Stimulated activated CD8-positive, alpha-beta memory T cell treated with anti-CD3 and anti-CD28 coated beads, Interleukin-7, amount 100 ng/mL, for 1 hour (primary cell): ENCODE measurements at places on chromosomes 3 and 15.
A peak's percentile ranks its signal among the peaks of the same experiment; 100 is the strongest.

GRCh38 chr3:193029800-193030199 is 112.1 kb upstream of the MB21D2 start:
- no peak for DNase-seq

GRCh38 chr3:14941871-14942270 is 5.5 kb upstream of the NR2C2 start:
- DNase-seq, result no peak

- DNase-seq, result no peak
Measured at GRCh38 chr3:142652826-142653292, 56.7 kb downstream of the PLS1 start.

DNA sequence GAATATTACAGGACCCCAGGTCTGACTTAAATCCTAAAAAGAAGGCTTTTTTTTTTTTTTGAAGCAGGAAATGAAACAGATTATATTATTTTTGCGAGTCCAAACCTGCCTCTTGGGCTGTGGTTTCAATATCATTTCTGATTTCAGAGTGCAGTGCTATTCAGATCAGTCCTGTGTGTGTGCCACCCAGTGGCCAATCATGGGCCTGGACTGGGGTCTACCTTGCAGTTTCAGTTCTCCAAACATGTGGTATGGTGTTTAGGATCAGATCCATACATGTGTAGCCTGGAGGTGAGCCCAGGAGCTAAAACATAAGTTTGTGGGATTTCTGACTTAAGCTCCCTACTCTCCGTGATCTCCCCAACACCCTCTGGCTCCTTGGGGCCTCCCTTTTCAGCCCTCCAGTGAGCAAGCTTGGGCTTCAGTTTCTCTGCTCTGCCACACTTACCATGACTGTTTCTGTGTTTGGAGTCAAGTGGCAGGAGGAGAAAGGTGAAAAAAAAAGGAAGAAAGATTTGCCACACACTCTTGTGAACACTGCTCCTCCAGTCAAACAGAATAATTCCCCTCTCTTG is 12.1 kb upstream of the THSD4 start:
- DNase-seq, result no peak

DNA sequence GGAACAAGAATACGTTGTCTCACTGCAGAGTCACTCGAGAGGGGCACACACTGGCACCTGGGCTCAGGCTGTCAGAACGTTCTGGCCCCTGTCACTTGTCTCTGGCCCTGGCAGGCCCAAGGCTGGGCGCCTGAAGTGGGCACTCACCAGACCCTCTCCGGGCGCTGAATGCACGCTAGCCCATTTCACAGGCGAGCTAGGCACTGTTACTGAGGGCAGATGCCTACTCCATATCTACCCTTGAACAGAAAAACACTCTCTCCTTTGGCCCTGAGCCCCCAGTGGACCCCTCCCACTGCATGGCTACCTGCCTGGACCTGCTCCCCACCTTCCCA is 42.3 kb upstream of the IQSEC1 start:
- DNase-seq, result no peak

GRCh38 chr3:170869645-170870593 is at the start of gene RPL22L1:
Gene RPL22L1, minus strand, starts transcription at chr3:170870195. Its CDS starts 28 bp downstream, at chr3:170870167.
- DNase-seq, result peak; percentile 84

DNA sequence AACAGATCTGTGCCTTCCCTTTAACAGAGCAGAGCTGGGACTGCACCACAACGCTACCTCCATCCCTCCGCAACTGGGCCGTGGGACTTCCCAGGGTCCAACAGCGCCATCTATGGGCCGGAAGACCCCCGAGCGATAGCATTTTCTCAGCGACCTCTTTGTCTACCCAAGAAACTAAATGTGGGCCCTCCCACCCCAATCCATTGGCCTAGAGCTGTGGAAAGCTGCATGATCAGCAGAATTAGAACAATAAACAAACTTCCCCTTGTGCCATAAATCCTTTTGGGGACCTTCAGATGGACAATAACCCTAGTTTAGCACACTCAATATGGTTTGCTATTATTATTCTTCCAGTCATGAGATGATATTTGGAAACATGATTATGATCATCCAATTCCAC is 74.8 kb upstream of the NTRK3 start:
- no peak for DNase-seq

DNA sequence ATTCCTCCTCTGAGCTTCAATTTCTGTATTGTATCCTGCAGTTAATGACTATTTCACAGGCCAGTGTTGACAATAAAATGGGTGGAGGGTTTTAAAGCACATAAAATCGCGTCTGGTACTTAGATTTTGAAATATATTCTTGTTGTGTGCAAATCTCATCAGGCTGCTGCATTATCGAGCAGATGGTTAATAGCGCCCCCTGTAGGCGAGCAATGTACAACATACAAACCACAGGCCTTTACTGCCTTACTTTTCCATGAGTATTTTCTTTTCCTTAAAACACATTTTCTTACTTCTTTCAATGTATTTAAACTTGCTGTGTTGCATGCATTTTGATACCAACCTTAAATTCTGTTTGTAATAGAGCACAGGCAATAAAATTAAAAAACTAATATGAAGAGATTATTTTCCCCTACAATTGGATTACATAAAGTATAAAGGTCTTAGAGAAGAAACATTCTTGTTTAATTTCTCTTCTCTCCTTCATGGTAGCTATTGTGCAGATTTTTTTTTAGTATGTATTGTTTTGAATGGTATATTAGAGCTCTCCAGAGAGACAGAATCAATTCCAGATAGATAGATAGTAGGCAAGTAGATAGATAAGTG is 608.4 kb downstream of the CADM2 start:
- DNase-seq, result no peak

GRCh38 chr3:190064112-190064511 is 56.6 kb downstream of the P3H2 start:
- no peak for DNase-seq

DNA sequence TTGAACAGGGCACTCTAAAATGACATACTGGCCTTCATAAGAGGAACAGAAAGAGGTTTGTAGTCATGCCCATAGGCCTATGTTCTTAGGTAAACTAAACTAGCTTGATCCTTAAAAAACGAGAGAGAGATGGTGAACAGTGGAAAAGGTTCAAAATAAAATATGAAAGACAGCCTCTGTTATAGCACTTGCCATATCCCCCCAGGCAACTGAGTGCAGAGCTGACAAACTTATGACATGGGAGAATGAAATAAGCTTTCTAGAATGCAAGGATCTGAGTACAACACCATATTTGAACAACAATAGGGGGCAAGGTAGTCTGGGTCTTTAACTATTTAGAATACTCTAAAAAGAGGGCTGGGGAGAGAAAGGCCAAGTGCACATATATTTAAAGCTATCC is 700.6 kb upstream of the CFAP20DC start:
- DNase-seq, result no peak

GRCh38 chr3:76550522-76551201 is 489.2 kb upstream of the ROBO2 start:
- DNase-seq, result no peak

DNA sequence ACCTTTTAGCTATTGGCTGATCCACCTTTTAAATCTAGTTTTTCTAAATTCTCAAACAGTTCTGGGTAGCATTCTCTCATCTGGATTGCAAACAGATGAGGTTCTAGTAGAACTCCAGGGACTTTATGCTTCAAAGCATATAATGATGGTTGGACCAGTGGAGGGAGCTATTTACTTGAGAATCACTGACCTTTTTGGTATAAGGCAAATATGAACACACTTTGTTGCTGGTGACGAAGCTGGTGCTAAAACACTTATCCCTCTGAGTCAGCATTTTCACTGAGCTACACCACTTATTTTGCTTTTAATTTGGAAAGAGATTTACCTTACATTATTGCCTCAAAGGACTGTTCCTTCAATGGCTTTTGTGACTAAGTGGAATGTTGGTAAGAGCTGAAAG is 58.6 kb upstream of the SLITRK3 start:
- DNase-seq, result no peak

- DNase-seq, result no peak
Measured at GRCh38 chr3:148331081-148331846, 366.4 kb upstream of the AGTR1 start.

DNA sequence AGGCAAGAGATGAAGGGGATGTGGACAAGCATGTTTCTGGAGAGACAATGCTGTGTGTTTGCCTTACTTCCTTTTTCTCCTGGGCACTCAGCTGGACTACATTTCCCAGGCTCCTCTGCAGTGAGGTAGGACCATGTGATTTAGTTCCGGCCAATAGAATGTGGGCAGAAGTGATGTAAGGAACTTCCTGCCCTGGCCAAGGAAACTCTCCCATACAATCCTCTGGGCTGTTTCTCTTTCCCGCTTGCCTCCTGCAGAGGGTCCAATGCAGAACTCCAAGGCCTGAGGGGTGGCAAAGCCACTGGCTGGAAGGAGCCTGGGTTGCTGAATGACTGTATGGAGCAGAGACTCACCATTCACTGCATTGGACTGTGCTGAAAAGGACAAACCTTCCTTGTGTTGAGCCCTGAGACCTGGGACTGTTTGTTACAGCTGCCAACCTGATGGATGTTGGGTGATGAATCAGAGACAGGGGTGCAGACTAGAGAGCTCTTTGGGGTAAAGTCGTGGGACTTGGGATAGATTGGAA is 82.7 kb upstream of the SLC6A6 start:
- DNase-seq, result no peak

GRCh38 chr15:94298364-94298763 is 67.0 kb downstream of the MCTP2 start:
- no peak for DNase-seq

- DNase-seq, result no peak
Measured at GRCh38 chr3:54372232-54372631, 249.9 kb downstream of the CACNA2D3 start.

GRCh38 chr3:134640872-134641470 is 9.9 kb downstream of the KY start:
- no peak for DNase-seq

DNA sequence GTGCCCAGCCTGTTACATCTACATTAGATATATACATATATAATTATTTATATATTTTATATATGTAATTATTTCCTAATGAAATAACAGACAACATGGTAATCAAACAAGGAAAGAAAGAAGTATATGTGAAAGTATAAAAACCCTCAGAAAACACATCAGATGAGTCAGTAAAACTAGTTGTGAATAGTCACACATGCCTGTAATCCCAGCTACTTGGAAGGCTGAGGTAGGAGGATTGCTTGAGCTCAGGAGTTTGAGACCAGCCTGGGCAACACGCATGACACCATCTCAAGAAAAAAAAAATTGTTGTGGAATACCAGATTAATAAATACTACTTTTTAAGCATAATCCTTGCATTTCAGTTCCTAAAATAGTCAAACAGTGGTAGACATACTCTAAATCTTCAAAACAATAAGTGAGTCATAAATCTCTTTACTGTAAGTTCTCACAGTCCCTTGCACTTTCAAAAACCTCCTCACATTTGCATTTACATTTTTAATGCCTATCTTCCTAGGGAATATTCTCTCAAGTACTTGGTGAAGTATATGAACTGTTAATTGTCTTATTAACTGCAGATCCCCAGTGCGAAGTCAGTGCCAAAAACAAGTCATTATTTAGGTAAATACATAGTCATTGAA is 106.5 kb downstream of the MYO9A start:
- DNase-seq, result no peak
